Myocyte (in vitro differentiated cells): ENCODE measurements at places on chromosomes 4 and X.

- no peak for DNase-seq
Measured at GRCh38 chr4:63105839-63106238, 1303.4 kb downstream of the TECRL start.

DNA sequence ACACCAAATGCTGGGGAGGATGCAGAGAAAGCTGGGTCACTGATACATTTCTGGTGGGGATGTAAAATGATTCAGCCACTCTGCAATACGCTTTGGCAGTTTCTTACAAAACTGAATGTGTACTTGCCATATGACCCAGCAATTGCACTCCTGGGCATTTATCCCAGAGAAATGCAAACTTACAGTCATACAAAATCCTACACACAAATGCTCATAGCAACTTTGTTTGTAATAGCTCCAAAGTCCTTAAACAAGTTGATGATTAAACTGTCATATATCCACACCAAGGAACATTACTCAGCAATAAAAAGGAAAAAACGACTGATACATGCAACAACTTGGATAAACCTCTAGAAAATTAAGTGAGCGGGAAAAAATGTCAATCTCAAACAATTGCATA lies 12.3 kb downstream of the MID1 start:
- DNase-seq, result no peak

DNA sequence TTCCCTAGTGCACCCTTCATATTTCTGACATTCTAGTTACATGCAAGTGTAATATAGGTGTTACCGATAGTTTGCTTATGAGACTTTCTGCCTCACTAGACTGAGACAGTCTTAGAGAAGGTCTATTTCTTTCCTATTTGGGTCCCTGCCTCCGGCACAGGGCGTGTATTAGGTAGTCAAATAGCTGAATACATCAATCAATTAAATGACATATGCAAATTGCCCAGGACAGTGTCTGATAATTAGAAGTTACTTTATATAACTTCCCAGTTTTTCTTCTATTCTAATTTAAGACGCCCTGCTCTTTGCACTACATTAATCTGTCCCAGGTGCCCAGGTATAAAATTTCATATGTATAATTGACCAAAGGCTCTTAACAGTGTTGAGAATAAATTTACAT lies 264.2 kb downstream of the RAB28 start:
- no peak for DNase-seq

DNA sequence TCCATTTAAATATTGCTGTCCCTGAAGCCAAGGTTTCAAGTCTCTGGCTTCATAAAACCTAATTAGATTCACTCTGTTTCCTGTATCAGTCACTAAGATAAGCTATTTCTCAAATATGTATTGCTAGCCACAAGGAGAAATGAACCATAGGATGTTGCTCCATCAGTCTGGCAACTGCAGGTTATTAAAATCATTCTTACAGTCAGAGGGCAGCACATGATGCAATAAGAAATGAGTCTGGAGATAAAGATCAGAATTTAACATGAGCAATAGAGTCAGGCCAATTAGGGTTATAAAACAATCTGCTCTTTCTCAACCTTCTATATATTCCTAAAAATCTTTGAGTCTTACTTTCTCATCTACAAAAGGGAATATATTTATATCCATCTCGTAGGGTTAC lies 7.2 kb downstream of the PRKG2 start:
- no peak for DNase-seq

DNA sequence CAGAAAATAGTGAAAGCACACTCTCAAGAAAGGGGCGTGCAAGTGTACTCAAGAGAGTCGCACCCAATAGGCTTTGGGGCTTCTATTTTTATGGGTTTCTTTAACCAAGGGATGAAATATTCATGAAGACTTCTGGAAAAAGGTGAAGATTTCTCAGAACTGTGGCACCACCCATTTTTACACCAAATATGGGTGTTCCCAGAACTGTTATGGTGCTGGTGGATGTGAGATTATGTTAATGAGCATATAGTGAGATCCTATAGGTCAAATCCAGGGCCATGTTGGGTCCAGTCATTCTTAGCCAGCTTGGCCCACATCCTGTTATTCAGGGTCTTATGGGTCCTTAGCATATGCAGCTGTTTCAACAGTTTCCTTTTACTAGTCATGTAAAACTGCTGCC lies 61.0 kb upstream of the SMIM10 start:
- DNase-seq, result no peak

DNA sequence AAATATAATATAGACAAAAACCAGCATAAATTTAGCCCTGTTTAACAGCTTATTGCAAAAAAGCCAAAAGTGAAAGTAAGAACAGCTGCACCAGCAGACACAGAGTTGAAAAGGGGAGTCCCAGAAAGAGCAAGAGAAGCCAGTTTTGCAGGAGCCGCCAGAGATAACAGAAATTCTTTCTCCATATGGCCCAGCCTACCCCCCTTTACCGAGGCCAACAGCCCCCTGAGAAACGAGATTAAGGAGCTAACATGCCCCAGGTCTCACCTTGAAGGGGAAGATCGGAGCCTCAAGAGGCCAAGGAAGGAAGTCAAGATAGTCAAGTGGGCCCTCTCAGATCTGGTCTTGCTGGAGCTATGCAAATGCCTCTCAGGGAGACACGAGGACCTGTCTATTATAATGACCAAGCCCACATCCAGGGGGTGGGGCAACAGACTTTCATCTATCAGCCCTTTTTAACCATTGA lies 4.8 kb downstream of the ACOX3 start:
- no peak for DNase-seq

DNA sequence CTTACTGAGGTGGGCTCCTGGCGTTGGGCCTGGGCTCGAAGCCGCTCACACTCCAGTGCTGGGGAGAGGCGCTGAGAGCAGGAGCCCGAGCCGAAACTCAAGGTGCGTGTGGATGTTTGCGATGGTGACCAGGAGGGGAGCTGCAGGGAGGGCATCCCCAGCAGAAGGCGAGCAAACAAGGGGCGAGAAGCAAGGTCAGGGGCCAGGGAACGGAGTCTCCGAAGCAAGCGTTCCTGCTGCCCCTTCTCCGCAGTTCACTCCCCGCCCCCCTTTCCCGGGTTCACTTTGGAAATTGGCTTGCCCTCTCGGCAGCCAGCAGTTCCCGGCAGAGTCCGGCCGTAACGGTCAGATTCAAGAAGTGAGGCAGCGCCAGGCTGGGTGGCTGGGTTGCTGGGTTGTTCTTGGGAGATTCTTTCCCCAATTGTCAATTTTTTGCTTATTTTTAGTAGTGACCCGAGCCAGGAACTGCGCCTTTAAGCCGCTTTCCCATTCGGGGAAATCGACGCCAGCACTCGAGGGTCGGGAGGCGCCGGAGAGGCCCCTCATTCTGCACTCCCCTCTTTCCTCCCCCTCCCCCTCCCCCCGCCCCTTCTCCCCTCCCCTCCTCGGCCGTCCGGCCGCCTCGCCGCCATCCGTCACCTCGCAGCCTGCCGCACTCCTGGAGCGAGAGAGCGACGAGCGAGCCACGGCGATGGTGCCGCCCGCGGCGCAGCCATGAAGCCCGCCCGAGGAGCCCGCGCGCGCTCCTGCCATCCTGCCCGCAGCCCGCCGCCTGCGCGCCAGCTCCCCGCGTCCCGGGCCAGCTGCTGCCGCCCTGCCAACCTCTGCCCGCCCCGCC lies at the start of gene FRMPD3:
TSS of gene FRMPD3 (plus strand) at position 655 of the 838 bp plus-strand sequence. CDS start 76,937 bp downstream, outside the sequence.
- DNase-seq, result peak; percentile 2

GRCh38 chr4:99645638-99646037 lies 12.0 kb downstream of the C4orf54 start:
- DNase-seq, result no peak

DNA sequence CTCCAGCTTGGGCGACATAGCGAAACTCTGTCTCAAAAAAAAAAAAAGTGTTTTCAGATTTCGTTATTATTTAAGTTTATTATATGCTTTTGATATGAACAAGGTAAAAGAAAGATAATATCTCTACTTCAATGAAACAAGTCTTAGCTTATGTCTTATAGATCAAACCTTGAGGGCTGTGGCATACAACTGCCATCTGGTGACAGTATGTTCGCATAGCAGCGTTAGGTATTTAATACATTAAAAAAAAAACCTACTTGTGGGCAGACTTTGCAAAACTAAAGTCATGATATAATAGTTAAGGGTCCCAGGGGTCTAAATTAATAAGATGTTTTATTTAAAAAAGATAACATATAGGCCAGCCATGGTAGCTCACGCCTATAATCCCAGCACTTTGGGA lies 161.2 kb upstream of the AMOT start:
- DNase-seq, result no peak

GRCh38 chrX:131791608-131792355 lies 231.3 kb upstream of the STK26 start:
- no peak for DNase-seq

DNA sequence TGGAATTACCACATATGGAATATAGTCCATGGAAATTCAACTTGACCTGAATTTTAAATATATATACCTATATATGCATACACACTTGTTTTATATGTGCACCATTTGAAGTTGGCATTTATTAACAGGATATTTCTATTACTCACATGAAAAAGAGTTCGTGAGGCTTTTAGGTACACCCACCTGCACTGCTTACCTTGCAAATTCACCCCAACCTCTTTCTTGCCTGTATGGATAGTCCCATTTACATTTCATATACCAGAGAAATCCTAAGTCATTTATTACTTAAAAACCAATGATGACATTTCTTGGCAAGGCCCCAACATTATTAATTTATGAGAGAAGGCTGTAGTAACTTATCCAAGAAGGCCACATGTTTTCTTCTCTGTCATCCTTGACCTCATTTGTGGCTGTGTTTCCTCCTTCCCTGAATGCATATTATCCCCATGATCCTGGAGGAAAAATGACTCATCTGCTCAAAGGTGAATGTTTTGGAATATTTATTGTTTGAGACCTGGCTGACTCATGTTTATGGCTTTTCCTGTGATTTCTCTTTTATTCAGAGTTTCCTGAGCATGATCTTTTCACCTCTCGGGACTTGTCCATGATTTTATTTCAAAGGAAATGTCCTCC lies 62.2 kb upstream of the FAM241A start:
- DNase-seq, result peak; percentile 44

GRCh38 chr4:139913398-139913990 lies 240.5 kb downstream of the MAML3 start:
- DNase-seq, result no peak
